ENCODE measurements at places on chromosomes 16 and 17.

GRCh38 chr16:83727018-83727417, 80.8 kb upstream of the HSBP1 start:
- DNase-seq = no peak

GRCh38 chr16:67910158-67910557, 17.1 kb downstream of the PSKH1 start:
- no peak for DNase-seq

DNA sequence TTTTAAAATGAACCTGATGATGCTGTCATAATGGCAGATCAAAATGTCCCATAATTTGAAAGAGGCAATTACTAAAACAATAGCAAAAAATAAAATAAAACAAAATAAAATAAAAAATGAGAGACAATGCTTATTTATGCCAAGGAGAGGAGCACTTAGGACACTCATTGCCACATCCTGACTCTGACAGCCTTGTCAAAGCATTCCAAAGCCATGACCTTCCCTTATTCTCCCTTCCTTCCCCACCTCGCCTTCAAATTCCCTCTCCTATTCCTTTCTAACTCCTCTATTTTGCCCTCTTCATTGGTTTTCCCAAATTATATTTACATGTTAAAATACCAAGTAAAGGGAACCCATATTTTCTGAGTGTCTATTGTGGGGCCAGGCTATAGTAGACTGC, 220.0 kb downstream of the CDH13 start:
- DNase-seq = no peak

DNA sequence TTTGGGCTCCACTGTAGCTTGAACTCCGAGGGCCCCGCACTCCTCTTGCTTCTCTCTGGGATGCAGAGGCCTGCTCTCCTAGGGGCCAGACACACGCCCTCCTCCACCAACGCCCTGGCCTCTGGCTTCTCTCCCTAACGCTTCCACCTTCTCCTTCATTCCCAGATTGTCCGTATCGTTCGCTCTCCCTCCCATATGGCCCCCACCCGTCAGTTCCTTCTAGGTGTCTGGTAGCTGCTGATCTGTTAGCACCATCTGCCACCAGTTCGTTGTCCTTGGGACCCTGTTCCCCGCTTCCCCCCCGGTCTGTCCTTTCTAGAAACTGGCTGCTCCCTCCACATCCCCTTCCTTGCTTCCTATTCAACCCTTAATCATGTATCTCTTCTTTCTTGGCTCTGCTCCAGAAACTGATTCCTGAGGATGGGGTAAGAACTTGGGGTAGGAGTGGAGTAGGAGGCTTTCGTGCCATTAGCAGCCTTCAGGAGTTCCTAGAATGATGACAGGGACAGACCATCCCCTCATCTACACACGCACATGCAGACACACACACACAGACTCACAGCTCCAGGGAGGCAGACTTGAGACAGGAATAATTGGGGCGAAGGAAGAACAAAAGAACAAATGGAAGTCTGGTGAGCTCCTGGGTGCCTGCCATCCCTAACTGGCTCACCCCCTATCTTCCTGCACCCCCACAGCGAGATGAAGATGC, 4.3 kb downstream of the ATP1B2 start:
- DNase-seq = no peak

- DNase-seq = no peak
Observed at GRCh38 chr16:2816751-2817339, at the start of gene PRSS21. Gene PRSS21, plus strand, starts transcription at chr16:2817237. Its CDS starts 32 bp downstream, at chr16:2817269.

GRCh38 chr17:17063546-17064122, 21.4 kb downstream of the MPRIP start:
- DNase-seq = no peak

DNA sequence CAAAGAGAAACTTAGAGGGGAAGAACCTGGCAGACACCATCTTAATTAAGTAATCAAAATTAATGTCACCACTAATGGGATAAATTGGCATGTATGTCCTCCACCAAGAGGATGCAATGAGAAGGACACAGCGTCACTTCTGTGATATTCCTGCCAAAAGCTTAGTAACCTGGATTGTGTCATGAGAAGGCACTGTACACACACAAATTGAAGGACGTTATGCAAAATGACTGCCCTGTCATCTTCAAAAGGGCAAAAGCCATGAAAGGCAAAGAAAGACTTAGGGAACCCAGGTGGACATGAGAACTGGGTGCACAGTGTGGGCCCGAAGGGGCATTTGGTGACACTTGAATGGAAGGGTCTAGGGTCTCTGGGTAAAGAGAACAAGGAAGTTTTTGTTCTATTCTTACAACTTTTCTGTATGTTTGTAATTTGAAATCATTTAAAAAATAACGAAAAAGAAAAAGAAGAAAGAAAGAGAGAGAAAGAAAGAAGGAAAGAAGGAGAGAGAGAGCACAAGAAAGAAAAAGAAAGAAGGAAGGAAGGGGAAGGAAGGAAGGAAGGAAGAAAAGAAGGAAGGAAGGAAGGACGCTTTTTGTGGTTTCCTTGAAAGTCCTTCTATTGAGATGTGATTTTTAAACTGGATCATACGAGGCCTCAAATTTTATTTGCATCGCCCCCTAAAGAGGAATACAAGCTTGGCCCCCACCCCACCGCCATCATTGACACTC, 4.0 kb upstream of the APOH start:
- no peak for DNase-seq

DNA sequence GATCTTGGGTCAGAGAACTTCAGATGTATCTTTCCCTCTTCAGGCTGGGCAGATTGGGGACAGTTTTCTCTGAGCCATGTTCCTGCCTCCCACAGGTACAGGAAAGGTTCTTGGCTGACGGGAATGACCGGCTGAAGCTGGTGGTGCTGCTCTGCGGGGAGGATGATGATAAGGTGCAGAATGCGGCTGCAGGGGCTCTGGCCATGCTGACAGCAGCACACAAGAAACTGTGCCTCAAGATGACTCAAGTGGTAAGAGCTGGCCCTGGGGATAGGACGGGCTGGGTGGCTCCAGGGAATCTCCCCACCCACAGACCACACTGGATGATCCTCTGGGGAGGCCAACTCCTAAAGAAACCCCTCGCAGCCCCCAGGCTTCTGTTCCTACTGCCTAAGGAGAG, 10.9 kb downstream of the SLC35G3 start:
- no peak for DNase-seq

DNA sequence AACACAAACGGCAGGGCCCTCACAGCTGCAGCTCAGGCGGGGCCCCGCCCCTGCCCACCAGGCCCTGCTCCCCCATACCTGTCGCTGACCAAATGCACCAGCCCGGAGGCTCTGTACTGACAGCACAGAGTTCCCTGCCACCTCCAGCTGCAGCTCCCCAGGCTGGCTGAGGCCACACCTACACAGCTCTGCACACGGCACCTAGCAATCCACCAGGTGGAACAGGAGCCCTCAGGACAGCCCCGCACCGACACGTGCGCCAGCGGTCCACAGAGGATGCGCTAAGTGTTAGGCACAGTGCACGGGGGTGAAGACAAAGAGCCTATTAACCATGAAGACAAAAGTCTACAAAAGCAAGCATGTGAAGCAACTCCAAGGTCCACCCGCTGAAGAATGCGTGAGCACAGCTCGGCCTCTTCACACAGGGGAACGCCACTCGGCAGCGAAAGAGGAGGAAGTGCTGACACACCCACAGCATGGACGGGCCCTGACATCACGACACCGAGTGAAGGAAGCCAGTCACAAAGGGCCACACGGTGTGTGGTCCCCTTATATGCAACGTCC, 5.4 kb downstream of the ZCCHC14 start:
- no peak for DNase-seq
